NCI-H187 treated with DMSO at 0.1 percent for 48 hours (cell line): ENCODE measurements at places on chromosomes 12 and 14.

GRCh38 chr14:21669284-21669683 lies 4.3 kb downstream of the OR4E1 start:
- DNase-seq = no peak

- no peak for DNase-seq
Measured at GRCh38 chr12:69840727-69841126, 15.7 kb downstream of the MYRFL start.

GRCh38 chr14:98489115-98489514 lies 782.9 kb downstream of the BCL11B start:
- DNase-seq = no peak

DNA sequence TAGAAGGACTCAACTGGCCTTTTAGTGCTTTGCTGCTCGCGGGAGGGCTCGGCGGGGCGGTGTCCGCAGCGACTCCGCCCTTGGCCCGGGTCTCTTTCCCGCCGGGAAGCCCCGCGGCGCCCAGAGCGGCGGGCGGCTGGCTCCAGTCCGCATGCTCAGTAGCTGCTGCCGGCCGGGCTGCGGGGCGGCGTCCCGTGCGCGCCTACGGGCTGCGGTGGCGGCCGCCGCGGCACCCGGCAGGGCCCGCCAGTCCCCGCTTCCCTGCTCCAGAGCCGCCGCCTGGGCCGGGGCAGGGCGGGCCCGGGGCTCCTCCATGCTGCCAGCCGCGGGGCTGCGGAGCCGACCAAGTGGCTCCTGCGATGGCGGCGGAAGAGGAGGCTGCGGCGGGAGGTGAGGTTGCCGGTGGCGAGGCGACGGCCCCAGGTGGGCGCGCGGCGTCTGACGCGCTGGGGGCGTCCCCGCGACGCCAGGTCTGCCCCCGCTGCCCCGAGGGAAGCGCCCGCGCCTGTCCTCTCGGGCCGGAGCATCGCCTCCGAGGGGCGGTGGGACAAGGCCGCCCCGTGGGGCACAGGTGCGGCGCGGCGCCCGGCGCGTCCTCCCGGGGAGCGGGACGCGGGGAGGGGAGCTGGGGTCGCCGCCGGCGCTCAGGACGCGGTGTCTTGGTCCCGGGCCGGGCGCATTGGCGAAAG lies at the start of gene BMAL2:
Gene BMAL2 (plus strand): TSS at position 123 of the 689 bp plus-strand sequence. CDS start 237 bp downstream, at position 360.
- DNase-seq = no peak

- DNase-seq = no peak
Measured at GRCh38 chr12:46049665-46050064, 59.3 kb upstream of the SCAF11 start.

DNA sequence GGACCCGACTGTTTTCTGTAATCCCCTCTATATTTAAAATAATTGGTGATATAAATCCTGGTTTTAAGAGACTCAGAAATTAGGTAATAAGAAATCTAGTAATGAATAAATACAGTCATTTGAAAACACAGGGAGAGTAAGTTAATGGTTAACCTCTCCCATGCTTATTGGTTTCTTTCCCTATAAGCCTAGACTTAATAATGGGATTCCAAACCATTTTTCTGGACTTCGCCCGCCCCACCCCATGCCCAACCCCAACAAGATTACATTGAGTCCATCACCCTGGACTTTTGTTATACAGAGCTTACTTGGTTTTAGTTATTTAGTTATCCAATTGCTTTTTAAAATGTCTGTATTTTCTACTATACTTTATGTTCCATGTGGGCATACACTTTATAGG lies 98.7 kb downstream of the WIF1 start:
- no peak for DNase-seq

- DNase-seq = no peak
Measured at GRCh38 chr12:2173971-2174370, 121.2 kb downstream of the CACNA1C start.

- DNase-seq = no peak
Measured at GRCh38 chr12:70603044-70603443, 34.2 kb downstream of the PTPRB start.
